ENCODE measurements at places on chromosomes 6 and 20.

DNA sequence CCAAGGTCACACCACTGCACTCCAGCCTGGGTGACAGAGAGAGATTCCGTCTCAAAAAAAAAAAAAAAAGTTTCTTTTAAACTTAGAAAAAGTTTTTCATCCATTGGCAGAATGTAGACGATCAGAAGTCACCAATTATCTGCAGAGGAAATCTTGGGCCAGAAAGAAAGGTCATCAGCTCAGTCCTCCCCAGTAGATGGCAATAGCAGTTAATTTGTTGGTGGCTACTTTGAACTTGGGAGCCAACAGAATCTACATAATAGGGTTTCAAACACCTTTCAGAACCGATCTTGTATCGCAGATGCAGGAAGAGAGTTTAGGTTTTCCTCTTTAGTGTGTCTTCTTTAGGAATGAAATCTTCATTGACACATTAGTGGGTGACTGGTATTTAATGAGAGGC lies 41.7 kb downstream of the LBP start:
- no peak for DNase-seq

DNA sequence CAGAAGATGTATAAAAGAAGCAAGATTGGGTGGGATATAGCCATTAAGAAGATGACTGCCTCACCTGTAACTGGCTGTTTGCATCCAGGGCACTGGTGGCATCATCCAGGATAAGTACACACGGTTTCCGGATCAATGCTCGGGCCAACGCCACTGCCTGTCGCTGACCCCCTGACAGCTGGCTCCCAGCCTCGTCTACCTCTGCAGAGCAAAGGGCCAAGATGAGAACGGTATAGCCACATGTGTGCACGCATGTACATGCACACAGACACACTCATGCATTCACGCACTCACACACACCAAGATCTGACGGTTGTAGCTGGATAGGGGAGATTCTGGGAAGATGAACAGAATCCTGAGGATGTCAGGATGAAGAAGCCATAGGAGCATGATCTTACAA lies 3.2 kb upstream of the PSMB8 start:
- DNase-seq: no peak

DNA sequence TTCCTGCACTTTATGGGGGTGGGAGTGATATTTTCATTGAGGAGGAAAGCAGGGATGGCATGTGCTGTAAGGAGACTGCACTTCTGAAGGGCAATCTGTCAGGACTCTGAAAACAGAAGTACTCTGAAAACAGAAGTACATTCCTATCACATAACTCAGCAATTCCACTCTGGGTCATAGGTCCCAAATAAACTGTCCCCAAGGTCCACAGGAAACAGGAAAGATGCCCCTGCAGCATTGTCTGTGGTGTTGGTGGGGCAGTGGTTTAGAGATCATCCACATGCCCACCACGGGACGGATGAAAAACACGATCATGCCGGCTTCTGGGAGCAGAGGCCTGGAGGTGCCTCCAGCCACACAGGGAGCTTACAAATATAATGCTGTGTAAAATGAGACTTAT lies 150.3 kb downstream of the OTOR start:
- DNase-seq: no peak

- DNase-seq: no peak
These were observed 164.5 kb downstream of the ATXN1 start for GRCh38 chr6:16596616-16597331.

DNA sequence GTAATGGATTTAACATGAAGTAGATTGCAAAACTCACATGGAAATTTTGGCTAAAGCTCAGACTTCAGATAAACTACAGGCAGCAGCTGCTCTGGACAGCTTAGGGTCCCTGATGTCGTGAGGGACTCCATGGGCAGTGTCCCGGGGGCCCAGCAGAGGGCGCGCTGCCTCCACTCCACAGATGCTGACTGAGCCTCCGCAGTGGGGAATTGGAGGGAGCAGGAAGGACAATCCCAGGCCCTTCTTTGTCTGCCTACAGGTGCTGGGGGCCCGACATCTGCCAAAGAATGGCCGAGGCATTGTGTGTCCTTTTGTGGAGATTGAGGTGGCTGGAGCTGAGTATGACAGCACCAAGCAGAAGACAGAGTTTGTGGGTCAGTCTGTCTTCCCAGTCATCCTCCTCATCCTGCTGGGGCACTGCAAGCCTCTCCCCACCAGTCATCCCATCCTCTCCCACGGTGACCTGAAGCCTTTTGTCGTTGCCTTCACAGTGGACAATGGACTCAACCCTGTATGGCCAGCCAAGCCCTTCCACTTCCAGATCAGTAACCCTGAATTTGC lies 35.9 kb downstream of the PLCG1 start:
- DNase-seq: peak; percentile 15

DNA sequence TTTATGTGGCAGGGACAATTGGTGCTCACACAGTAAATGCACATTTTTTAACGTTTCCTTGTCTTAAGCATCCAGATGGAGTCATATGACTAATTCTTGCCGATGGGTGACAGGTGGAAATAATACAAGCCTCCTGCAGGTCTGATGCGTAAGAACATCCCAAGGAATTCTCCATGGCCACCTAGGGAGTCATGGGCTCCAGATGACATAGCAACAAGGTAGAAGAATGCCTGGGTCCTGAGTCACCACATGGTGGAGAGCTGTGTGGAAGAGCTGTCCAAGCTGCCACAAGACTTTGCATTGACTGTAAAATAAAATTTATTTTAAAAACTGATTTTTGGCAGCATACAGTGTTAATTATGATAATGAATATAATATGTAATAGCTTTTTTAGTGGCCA lies 77.0 kb upstream of the MAP3K7 start:
- no peak for DNase-seq

- DNase-seq: no peak
These were observed 162.4 kb upstream of the AGPAT4 start for GRCh38 chr6:161436106-161436876.

- no peak for DNase-seq
These were observed 425.3 kb downstream of the EPM2A start for GRCh38 chr6:145309842-145310535.

GRCh38 chr6:8066108-8066507 lies 1.9 kb upstream of the BLOC1S5 start:
- DNase-seq: no peak

- no peak for DNase-seq
These were observed 112.7 kb downstream of the SLC35B3 start for GRCh38 chr6:8322659-8323058.

DNA sequence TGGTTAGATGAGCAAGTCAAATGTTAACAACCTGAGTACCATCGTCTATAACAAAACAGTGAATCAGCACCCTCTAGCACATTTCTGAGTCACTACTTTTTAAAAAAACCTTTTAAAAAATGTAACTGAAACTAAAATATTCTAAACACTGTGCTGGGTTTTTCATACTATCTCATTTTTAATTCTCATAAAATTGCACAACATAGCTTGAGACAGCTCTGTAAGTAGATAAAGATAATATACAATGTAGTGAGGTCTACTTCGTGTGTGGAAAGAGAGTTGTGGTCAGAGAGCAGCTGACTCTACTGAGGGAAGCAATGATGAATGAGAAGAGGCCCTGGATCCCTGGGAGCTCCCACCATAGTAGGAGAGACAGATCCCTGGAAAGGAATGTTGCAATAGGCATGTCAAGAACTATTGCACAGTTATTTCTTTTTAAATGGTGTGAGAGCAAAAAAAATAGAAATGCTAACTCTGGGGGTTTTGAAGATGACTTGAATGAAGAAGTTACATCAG lies 13.6 kb upstream of the CALHM6 start:
- DNase-seq: no peak

- no peak for DNase-seq
These were observed 806.1 kb upstream of the MAP3K7 start for GRCh38 chr6:91392951-91393350.

DNA sequence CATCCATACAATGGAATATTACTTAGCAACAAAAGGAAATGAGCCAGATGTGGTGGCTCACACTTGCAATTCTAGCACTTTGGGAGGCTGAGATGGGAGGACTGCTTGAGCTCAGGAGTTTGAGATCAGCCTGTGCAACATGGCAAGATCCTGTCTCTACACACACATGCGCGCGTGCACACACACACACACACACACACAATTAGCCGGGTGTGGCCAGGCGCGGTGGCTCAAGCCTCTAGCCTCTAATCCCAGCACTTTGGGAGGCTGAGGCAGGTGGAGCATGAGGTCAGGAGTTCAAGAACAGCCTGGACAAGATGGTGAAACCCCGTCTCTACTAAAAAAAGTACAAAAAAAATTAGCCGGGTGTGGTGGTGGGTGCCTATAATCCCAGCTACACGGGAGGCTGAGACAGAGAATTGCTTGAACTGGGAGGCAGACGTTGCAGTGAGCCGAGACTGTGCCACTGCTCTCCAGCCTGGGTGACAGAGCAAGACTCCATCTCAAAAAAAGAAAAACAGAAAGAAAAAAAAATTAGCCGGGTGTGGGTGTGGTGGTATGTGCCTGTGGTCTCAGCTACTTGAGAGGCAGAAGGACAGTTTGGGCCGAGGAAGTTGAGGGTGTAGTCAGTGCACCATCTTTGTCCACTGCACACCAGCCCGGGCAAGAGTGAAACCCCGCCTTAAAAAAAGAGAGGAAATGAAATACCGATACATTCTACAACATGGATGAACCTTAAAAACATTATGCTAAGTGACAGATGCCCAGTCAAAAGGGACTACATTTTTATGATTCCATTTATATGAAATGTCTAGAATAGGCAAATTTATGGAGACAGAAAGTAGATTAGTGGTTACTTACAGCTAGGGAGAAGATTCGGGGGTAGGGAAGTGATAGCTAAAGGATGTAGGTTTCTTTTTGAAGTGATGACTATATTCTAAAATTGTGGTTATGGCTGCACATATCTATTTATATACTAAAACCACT lies 52.5 kb downstream of the RBL1 start:
- no peak for DNase-seq

DNA sequence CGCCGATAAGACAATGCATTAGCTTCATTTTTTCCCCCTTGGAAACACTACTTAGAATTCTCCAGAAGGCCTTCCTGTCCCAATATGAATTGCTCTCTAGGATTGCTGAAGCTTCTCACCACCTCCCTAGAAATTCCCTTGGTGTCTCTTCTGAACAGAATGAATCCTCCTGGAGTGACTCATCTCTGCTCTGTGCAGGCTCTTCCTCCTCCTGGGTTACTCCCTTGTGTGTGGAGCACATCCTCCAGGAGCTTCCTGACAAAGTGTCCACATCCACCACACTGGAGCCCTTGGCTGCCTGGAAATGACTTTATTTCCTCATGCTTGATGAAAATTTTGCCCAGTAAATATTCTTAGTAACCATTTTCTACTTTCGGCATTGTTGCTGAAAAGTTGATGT lies 54.4 kb downstream of the DTNBP1 start:
- no peak for DNase-seq

DNA sequence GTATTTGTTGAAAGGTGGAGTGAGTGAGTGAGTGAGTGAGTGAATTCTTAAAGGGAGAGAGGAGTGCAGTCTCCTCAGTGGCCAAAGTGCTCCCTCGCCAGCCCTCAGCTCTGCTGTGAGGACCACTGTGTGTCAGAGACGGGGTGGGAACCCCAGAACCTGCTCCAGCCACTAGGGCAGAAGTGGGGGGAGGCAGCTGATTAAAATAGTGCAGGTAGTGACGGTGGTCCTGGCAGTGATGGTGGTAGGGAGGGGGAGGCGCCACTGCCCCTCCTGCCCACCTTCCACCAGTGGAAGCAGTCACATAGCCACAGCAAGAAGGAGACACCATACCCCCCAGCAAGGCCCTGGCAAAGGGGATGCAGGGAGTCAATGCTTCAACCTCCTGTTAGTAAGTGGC lies 133.5 kb downstream of the PHACTR3 start:
- DNase-seq: no peak

- no peak for DNase-seq
These were observed 17.9 kb downstream of the CUL9 start for GRCh38 chr6:43199912-43200311.

- no peak for DNase-seq
These were observed 654 bp downstream of the TMEM14C start for GRCh38 chr6:10723567-10723881.

GRCh38 chr6:165183496-165184140 lies 125.8 kb downstream of the C6orf118 start:
- DNase-seq: no peak

DNA sequence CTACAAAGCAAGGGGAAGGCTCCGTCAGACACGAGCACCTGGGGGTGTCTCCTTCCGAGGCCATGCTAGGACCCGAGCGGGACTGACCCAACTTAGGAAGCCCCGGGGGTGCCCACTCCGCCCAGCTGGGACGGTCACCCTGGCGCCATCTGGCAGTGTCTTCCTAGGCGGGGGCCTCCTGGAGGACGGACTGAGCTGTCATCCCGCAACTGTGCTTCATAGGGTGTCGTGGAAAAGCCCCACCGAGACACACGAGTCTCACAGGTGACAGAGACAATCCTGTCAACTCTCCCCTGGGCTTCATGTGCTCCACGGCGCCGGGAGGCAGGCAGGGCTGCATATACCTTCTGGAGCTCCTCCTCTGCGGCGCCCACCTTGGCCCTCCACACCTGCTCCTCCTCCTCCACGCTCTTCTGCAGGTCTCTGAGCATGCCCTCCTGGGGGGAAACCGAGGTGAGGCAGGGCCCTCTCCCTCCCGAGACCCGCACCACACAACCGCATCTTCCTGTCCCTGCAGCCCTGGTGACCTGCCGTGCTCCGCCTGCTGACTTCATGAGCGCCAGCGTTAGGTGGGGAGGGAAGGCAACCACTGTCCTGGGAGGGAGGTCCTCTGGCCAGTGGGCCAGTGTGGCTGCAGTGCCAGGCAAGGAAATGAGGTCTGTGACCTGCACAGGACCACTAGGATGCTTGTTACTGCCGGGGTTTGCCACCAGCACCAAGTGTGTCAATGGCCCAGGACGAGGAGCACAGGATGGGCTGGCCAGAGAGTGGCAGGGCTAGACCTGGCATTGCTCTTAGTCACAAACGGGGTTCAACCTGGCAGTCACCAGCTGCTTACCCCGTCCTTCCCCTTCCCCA lies 50.7 kb downstream of the DSTN start:
- no peak for DNase-seq

DNA sequence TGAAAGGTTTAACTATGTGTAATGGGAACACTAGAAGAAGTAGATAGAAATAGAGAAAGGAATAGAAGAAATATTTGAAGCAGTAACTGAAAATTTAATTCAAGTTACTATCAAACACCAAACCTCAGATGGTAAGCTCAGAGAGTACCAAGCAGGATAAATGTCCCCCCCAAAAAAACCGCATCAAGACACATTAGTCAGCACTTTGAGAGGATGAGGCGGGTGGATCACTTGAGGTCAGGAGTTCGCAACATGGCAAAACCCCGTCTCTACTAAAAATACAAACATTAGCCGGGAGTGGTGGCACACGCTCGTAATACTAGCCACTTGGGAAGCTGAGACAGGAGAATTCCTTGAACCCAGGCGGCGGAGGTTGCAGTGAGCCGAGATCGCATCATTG lies 253.1 kb downstream of the C6orf118 start:
- DNase-seq: no peak

DNA sequence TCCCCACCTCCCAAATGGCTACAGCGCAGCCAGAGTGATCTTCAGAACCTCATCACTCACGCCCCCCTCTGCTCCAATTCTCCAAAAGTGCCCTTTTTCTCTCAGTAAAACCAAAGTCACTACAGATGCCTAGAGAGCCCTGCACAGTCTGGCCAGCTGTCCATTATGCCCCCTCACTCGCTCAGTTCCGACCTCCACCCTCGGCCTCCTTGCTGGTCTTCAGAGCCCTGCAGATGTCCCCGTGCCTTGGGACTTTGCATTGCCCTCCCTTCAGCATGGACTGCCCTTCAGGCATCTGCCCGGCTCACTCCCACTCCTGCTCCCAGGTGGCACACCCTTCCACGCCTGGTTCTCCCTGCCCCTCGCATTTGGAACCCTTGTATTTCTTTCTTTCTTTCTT lies 1.1 kb upstream of the RAET1E start:
- DNase-seq: no peak
